ENCODE measurements at places on chromosomes 2 and 18.

DNA sequence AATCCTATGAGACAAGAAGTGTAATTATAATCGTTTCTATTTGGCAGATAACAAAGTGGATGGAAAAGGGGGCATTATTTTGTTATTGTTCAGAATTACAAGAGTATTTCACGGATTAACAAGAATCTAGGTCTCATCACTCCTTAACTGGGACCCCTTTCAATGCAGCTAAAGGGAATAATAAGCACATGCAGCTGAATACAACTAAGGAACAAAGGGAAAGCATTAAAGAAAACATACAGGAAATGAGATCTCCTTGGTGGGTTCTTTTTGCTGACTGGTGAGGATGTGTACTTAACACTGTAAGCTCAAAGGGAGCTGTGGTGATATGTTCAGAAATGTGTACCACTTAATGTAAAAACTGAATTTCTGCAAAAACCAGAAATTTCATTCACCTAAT, 140.5 kb upstream of the WDSUB1 start:
- no peaks in the 10 kb centered on the region for H3K27me3 ChIP-seq
- H3K27ac ChIP-seq: no peak overlapping the region
- no peaks in the 10 kb centered on the region for H3K36me3 ChIP-seq
- no peak overlapping the region for H3K4me3 ChIP-seq

GRCh38 chr2:203077451-203077850, 62.8 kb downstream of the NBEAL1 start:
- H3K36me3 ChIP-seq: peaks cover 4% of the 10 kb centered on the region
- H3K27me3 ChIP-seq: no peaks in the 10 kb centered on the region
- no peaks in the 10 kb centered on the region for H3K4me1 ChIP-seq
- H3K4me3 ChIP-seq: no peak overlapping the region
- H3K27ac ChIP-seq: no peak overlapping the region
- DNase-seq: peak; percentile 45

DNA sequence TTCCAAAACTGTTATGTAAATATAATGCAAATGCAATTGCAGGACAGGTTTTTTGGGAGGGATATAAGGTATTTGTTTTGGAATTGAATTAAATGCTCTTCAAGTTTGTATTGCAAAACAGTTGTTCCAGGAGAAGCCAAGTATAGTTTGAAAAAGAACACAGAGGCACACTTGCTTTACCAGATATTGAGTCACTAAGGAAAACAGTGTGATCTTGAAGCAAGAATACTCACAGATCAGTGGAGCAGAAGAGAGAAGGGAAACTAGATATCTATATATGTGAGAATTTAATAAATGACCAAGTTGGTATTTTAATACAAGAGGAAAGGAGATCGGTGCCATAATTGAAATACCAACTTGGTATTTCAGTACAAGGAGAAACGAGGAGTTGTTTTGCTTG, 178.9 kb downstream of the CAPN13 start:
- DNase-seq: peak; percentile 31
- H3K27ac ChIP-seq: no peak overlapping the region
- H3K4me3 ChIP-seq: no peak overlapping the region
- H3K4me1 ChIP-seq: peaks cover 3% of the 10 kb centered on the region
- H3K36me3 ChIP-seq: no peaks in the 10 kb centered on the region

DNA sequence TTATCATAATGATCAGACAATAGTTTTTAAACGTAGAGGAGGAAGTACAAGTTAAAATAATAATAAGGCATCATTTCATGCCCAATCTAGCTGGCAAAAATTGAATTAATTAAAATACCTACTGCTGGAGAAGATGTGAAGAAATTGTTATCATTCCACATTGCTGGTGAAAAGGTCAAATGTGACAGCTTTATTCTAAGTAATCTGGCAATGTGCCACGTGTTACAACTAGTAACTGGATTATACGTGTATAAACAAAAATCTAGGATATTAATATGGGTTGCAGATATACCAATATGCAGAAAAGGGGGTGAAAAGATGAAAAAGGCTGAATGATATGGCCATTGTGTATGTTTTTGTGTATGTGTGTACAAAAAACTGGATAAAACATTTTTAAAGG, 32.4 kb downstream of the SMAD2 start:
- no peak overlapping the region for H3K4me3 ChIP-seq
- no peaks in the 10 kb centered on the region for H3K27me3 ChIP-seq
- no peaks in the 10 kb centered on the region for H3K4me1 ChIP-seq

All from fibroblast of lung (primary cell).